Small intestine (tissue), 16 donors: ENCODE measurements at places on chromosomes 13 and 19.
A peak's percentile ranks its signal among the peaks of the same experiment; 100 is the strongest.

- DNase-seq = no peak
Observed at GRCh38 chr13:25690582-25690981, 318.8 kb downstream of the ATP8A2 start.

DNA sequence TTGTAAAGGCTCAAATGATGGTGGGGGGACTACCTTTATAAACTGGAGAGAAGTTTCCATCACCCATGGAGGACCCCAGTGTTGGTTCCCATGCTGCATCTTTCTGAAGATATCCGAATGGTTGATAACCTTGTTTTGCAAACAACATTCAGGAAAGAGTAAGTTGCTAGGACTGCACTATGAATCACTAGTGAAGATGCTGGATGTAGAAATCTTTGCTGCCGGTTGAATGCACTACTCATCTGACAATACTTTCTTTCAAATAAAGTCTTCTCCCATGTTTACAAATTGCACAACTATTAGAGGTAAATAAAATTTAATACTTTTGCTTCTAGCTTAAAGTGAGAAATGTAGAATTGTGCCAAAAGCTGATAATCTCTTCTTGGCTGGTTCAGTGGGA lies 198.4 kb upstream of the SLITRK6 start:
- no peak for DNase-seq

GRCh38 chr13:46668302-46668720 lies 115.3 kb downstream of the LRCH1 start:
- DNase-seq = no peak

GRCh38 chr19:34838248-34838647 lies 65.2 kb upstream of the ZNF599 start:
- no peak for DNase-seq

DNA sequence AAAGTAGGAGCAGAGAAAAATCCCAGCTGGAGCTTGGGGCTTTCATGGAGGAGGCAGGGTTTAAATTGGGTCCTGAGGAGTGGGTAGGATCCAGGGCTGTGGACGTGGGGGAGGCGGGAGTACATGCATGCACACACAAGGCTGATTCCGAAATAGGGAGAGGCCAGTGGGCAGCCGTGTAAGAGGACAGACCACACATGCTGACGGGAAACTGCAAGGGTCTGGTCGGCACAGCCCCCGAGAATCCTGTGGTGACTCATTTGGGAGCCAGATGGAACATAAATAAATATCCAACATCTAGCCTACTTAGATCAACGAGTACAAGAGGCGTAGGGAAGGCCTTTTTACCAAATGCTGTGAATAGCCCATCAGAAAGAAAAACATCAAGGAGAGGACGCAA lies 216.3 kb upstream of the ZNF507 start:
- peak; percentile 7 for DNase-seq

- no peak for DNase-seq
Observed at GRCh38 chr19:1046117-1046626, 6.3 kb downstream of the ABCA7 start.

GRCh38 chr13:63167699-63168337 lies 1752.2 kb upstream of the PCDH20 start:
- no peak for DNase-seq

DNA sequence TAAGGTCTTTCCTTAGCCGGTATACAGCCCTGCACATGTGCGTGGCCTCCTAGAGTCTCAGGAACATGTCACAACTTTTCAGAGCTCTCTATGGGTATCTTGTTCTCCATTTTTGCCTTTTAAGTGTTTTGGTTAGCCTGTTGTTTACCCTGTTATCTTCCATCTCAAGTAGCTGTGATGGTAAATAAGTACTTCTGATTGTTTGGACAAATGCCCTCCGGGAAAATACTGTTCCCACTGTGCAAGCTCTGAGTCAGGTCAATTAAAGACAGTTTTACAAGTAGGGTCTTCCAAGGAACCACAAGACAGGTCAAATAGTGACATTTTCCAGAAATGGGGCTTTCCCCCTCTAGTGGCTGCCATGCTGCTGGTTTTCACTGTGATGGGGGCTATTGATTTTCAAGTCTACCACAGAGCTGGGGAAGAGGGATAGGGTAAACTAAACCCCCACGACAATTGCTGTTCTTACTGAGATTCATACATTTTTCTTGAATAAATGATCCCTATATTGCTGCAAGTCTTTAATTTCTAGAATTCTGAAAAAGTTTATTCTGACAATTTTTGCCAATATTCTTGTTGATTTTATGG lies 109.5 kb downstream of the TM9SF2 start:
- DNase-seq = no peak

DNA sequence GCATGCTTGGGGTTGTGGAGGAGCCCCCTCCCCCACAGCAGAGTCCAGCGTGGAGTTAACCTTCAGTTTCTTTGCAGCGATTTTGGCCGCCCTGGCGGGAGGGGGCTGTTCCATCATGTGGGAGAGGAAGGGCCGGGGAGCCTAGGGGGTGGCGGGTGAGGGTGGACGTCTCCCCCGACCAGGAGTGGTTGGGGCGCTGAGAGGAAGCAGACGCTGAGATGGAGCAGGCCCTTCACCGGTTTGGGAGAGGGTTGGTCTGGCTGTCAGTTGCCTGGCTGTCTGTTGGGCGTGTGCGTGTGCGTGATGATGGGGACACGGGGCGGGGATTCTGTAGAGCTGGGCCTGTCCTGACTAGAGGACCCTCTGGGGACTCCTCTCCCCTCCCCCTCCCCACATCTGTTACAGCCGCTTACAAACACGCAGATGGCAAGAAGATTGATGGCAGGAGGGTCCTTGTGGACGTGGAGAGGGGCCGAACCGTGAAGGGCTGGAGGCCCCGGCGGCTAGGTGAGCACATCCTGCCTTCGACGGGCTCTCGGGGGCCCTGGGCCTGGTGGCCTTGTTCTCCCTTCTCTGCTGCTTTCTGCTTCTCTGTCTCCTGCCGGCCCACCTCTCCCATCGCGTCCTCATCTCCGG lies 9.8 kb upstream of the LIN7B start:
- no peak for DNase-seq

DNA sequence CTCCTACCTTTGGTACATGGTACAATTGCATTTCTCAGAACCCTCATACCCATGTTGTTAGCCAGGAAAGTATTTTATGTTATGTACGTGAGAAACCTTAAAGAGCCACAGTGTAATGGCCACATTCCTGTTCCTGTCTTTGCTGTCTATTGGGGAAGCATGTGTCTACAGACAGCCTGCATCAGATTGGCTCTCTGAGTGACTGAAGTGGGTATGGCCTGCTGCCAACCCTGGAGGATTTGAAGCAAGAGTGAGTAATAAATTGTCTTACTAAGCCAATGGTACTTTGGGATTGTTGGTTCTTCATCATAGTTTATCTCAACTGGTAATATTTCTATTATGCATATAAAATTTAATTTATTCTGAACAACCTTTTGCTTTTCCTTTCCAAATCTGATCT lies 574.1 kb downstream of the LMO7 start:
- DNase-seq = no peak

GRCh38 chr13:20843166-20843565 lies 59.4 kb downstream of the XPO4 start:
- no peak for DNase-seq

GRCh38 chr13:92806215-92806614 lies 420.4 kb upstream of the GPC6 start:
- peak; percentile 78 for DNase-seq

DNA sequence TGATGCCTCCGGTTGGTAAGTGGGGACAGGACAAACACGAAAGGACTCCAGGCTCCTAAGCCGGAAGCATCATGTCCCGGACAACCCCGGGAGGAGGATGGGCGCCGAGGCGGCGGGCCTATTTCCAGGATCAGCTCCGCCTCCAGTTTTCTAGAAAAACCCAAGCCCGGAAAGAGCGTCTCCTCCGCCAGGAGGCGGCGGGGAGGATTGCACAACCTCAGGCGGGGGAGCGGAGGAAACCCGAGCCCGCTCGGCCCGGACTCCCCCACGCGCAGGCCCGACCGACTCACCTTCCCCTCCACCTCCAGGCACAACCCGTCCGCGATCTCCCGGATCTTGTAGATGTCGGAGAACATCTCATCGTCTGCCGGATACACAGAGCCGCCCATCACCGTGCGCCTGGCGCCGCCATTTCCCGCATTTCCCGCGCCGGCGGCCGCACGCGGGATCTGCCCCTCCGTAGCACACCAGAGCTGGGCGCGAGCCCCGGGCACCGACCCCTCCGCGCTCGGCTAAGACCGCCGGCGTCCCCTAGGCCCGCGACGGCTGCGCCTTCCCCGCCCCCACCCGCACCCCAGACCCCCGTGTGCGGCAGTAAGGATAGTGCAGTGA lies 455 bp downstream of the TPT1 start:
- DNase-seq = peak; percentile 95

DNA sequence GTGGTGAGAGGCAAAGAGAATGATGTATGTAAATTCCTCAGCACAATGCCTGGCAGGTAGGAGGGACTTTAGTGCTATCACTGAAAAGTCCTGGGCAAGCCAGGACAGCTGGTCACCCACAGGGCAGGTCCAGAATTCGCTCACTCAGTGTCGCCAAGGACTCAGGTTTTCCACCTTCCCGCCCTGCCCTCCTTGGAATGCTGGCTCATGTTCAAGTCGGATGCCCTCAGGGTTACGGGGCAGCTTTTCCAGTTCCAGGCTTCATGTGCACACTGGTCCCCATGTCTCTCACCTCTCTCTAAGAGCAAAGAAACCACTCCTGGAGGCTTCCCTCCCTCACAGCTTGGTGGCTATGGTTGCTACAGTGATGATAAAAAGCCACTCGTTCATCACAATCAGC lies 24.8 kb upstream of the NAXD start:
- no peak for DNase-seq

GRCh38 chr19:916645-917322 lies 349 bp upstream of the KISS1R start:
- DNase-seq = no peak

DNA sequence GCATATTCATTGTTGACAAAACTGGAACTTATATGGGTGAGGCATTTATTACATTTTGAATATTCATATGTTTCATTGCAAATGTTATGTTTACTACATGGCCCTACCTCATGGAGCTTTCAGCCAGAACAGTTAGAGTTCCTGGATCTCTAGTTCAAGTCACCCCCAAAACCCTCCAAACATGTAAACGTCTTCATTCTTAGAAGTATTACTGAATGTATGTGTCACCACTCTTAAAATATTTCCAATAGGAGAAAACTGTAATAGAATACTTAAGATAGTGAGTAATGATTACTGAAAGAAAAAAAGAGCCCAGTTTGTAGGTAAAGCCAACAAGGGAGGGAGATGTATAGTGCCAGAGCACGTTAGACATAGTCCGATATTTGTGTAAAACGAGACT lies 23.5 kb downstream of the URI1 start:
- DNase-seq = no peak

GRCh38 chr19:36489118-36489919 lies at the start of gene ZNF566:
ZNF566 (minus strand) TSS chr19:36489561; CDS start chr19:36476557, 13,004 bp downstream.
- DNase-seq = peak; percentile 95

DNA sequence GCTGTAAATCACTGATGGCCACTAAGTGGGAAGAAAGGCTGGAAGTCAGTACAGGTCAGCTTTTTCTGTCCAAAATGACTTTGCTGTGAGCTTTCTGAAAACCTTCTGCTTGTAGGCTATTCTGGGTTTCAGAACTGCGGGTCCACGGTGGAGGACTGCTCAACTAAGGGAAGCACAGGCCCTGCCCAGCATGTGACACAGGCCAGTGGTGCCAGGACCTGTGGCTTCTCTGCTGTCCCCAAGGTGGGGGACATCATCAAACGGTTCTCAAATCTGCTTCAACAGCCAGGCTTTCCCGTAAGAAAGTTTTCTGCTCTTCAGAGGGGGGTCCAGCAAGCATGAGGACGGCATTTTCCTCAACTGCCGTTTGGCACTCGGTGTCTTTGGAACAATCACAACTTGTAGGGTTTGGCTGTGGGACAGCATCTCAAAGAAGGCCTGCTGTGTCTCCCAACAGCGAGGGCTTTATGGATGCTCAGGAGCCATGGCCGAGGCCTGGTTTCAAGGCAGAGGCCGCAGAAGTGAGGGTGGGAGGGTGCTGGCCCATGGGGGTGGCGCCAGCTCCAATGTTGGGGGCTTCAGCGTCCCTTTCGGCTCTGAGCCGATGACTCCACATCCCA lies 3.8 kb downstream of the SGTA start:
- DNase-seq = no peak

DNA sequence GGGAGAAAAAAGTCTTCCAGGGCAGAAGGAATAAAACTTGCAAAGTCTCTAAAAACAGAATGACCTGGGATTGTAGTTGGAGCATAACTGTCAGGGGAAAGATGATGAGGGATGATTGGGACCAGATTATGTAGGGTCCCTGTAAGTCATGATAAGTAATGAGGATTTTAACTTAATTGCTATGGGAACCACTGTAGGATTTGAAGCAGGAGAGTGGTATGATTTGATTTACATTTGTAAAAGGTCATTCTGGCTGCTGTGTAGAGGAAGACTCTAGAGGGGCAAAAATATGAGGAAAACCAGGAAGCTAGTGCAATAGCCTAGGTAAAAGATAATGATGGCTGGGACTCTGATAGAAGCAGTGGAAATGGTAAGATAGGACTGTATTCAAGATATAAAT lies 900.2 kb downstream of the DIAPH3 start:
- no peak for DNase-seq

DNA sequence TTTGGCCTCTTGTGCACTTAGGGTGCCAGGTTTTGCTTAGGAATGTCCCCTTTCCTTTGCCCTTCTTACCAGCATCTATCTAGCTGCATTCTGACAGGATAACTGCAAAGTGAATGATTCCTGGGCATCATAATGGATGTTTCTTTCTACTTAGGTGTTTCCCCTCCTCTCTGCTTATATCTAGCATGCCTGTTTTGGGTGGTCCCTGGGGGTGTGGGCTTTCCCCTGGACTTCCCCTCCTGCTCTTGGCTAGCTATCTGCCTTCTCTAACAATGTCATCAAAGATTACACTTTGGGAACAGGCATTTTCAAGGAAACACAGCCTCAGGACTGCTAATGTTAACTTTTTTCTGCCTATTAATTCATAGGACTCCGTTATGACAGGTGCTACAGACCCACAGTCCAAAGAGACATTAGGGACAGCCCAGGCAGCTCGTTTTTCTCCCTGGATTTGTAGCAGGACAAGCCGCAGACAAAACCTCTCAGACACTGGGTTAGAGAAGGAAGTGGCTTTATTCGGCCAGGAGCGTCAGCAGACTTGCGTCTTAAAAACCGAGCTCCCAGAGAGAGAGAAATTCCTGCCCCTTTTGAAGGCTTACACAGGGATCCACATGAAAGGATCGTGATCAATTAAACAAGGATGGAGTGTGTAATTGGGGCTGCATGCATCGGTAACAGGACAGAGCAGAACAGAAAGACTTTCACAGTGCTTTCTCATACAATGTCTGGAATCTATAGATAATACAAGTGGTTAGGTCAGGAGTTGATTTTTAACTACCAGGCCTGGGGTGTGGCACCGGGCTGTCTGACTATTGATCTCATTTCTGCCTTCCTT lies 17.3 kb downstream of the ZNF700 start:
- no peak for DNase-seq

- no peak for DNase-seq
Observed at GRCh38 chr13:34021619-34022018, 203.7 kb downstream of the RFC3 start.

- no peak for DNase-seq
Observed at GRCh38 chr19:16875584-16876555, 12.9 kb upstream of the F2RL3 start.

- no peak for DNase-seq
Observed at GRCh38 chr19:3575260-3575741, 2.6 kb downstream of the HMG20B start.

GRCh38 chr13:114234645-114235421 lies at the start of gene CDC16:
CDC16 (plus strand) TSS chr13:114234897; CDS start chr13:114235085, 188 bp downstream.
- peak; percentile 96 for DNase-seq
